A172 (cell line): ENCODE measurements at places on chromosomes 1 and 21. TPM values are rescaled to one million over a fixed set of nuclear protein-coding genes. Genes with fewer than 3 reads are reported as not detected.
A peak's percentile ranks its signal among the peaks of the same experiment; 100 is the strongest.

ZNF593OS gene
- total RNA-seq = not detected in 2 replicates

SPATA45 gene
- total RNA-seq = 1.5 TPM in 1 of 2 replicates, not detected in the other

DNA sequence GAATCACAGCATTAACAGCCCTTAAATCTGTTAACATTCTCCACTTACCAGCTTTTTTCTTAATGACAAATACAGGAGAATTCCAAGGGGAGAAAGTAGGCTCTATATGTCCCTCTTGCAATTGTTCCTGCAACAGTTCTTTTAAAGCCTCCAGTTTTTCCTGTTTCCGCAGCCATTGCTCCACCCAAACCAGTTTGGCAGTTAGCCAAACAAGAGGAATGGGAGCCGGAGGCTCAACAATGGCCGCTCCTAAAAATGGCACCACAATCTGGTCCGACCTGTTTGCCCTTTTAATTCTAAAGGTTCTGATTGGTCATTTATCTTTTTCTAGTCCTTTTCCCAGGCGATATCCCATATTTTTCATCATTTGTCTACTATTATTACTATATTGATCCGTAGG, 14.0 kb upstream of the L1TD1 start:
- DNase-seq = no peak

GRCh38 chr21:34351786-34352241, 12.0 kb upstream of the KCNE2 start:
- DNase-seq = peak; percentile 64

GRCh38 chr1:110434946-110435345, 16.0 kb upstream of the PROK1 start:
- DNase-seq = no peak

DNA sequence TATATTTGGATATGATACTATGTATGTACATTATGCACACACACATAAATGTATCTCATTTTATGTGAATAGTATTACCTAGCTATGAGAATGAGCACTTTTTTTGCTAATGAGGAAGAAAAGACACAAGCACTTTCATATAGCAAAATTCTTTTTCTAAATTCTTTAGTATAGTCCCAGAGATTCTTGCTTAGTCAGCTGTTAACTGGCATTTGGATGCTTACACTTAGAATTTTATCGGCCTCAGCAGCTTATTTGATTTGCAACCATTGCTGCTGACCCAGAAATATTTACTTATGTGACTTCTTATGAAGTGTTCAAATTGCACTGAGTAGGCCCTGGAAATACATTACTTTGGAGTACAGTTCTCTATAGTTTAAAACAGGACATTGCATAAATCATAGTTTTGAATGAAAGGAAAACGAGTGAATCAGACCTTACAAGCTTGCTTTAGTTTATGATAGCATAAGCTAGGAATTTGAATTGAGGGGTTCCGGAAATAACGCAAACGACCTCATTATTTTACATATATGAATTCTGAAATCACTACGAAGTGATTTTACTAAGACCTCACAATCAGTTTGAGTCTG, 653.9 kb upstream of the NEGR1 start:
- peak; percentile 1 for DNase-seq

GRCh38 chr1:101308935-101309333, 72.1 kb downstream of the S1PR1 start:
- no peak for DNase-seq

DNA sequence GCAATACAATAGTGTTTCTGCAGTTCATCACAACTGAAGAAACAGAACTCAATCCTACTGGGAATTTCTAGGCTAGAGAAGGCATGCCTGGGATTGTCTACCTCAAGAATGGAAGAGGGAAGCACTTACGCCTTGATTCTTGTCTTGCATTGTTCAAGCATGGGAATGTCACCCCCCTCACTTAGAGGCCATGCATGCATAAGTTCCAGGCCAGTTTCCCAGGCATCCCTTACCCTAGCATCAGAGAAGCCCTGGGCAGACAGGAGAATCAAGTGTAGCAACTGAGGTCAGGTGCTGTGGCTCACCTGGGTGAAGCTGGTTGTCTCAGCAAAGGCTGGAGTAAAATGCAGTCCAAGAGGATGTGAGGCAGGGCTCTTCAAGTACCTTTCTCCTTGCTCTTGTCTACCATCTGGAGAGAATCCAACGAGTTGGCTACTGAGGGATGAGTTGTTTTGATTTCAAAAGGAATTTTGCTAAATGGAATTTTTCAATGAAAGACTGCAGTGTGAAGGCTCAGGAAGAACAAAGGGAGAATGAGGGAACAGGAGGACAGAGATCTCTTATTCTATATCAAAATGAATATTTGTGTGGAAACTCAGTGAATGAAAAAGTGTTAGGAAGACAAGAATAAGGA, 174.3 kb downstream of the NEK7 start:
- DNase-seq = no peak

GRCh38 chr1:145785547-145785946, 38.3 kb downstream of the RNF115 start:
- no peak for DNase-seq

- no peak for DNase-seq
These were observed 5.9 kb downstream of the PDC start for GRCh38 chr1:186454981-186455380.

DNA sequence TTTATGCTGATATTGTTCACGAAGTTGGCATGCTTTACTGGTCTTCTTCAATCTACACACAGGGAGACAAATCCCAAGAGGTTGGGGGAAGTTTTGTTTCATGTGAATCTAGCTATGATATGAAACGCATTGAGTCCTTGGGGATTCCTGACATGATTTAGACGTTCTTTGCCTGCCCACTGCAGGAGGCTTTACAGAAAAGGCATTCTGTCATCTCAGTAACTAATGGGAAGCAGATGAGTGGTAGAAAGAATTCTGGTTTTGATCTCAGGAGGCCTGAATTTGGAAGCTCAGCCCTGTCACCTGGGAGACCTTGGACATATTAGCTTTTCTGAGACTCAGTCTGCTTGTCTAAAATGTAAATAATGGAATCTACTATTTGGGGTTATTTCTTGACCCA, 383.0 kb upstream of the NFIA start:
- DNase-seq = no peak

- DNase-seq = peak; percentile 28
These were observed 255.9 kb downstream of the FAF1 start for GRCh38 chr1:50704126-50704525.
